T-helper 9 cell (primary cell): ENCODE measurements at places on chromosomes 16 and 17.
A peak's percentile ranks its signal among the peaks of the same experiment; 100 is the strongest.

GRCh38 chr16:85195900-85196772 is 83.9 kb upstream of the CIBAR2 start:
- no peak for DNase-seq

DNA sequence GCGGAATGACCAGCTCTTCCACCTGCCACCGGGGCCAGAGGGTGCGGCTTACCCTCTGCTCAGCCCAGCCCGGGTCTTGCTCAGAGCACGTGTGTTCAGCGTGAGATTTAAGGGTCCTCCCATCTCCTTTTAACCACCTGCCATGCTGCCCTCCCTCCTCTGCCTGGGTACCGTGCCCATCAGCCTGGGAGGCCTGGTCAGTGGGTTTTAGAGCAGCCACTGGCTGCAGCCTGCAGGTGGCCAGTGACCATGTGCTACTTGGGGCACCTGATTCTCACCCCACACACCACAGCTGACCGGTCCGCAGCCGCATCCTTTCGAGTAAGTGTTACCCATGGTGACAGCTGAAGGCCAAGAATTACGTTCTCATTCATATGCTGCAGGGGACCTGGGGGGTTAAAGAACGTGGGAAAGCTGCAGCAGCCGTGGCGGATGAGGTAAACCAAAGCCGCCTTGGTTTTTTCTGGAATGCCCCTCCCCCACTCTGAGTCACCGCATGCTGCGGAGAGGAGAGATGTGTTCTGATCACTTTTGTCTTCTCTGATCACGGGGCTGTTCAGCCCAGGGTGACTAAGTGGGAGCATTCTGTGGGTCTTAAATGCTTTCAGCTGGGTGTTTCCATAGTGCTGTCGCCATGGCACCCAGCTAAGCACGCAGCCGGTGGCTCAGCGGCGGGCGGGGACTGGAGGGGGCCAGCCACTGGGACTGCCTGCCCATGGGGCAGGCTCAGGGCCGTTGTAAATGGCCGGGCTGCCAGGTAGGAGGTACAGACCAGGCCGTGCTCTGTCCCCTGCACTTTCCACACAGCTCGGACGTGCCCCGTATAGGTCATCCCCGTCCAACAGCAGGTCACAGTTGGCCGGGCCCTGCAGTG is 59.8 kb downstream of the BAIAP2 start:
- peak; percentile 87 for DNase-seq

GRCh38 chr17:82236142-82236971 is 7.5 kb downstream of the SLC16A3 start:
- DNase-seq = peak; percentile 64

GRCh38 chr16:48916566-48916965 is 306.6 kb upstream of the N4BP1 start:
- no peak for DNase-seq

DNA sequence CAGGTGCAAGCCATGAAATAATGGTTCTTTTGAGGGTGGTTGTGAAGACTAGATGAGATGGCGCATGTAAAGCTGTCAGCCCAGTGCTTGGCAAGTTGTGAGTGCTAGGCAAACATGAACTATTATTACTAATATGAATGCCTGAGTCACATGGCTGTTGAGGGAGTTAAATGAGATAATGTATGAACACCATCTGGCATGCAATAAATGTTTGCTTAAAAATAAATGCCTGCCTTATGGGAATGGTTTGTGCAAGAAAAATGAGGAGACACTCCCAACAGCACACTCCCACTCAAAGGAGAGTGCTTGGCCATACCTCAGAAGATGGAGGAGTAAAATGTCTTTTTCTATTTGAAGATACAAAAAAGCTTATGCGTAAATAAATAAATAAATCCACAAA is 3.6 kb downstream of the MAPK3 start:
- DNase-seq = no peak

DNA sequence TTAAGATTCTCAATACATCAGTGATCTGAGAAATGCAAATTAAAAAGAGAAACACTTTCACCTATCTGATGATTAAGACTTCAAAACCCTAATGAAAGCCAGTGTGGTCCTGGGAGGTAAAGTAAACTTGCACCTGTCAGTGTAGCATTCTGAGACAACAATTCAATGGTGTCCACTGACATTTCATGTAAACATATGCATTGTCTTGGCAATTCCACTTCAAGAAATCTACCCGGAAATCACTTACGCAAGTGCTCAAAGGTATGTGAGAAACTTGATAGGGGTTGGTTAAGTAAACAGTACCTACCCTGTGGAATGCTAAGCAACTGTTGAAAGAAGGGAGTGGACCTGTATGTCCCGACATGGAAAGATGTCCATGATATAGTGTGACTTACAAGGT is 2.1 kb downstream of the ST6GALNAC1 start:
- DNase-seq = no peak

DNA sequence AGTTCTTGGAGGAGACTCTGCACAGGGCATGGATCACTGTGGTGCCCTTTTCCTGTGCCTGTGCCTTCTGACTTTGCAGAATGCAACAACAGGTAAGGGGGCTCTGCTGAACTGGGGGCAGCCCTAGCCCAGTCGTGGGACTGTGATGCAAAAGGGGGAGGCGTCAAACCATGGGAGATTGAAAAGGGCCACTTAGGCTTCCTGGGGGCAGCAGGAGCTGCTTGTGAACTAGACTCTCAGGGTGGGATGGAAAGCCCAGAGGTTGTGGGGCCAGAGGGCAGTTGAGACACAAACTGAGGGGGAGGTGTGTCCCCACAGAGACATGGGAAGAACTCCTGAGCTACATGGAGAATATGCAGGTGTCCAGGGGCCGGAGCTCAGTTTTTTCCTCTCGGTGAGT is 19.6 kb downstream of the ADGRG5 start:
- no peak for DNase-seq

- no peak for DNase-seq
These were observed 6.4 kb downstream of the PRKCB start for GRCh38 chr16:23842137-23842600.

DNA sequence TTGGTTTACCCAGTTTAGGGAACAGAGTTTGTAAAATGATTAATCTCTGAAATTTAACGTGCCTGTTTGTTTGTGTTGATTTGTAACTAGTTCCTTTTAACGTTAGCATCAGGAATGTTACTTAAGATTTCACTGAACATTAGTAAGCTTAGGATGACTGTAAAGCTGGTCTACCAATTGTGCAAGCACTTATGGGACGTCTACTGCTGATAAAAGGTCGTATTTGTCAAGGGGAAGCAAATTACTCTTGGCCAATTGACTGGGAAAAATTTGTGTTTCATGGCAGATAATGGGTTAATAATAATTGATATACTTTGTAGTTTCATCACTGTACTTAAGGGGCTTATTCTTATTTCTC is 11.8 kb downstream of the METTL9 start:
- DNase-seq = no peak

- DNase-seq = peak; percentile 11
These were observed 1.9 kb upstream of the NFAT5 start for GRCh38 chr16:69563605-69564580.

GRCh38 chr16:24685539-24686432 is 43.7 kb upstream of the TNRC6A start:
- DNase-seq = no peak

GRCh38 chr16:88994695-88995094 is 17.7 kb upstream of the CBFA2T3 start:
- no peak for DNase-seq
